ENCODE measurements at places on chromosomes 11 and 22.

GRCh38 chr22:30143265-30143664 lies 63.0 kb downstream of the HORMAD2 start:
- no peak for DNase-seq

DNA sequence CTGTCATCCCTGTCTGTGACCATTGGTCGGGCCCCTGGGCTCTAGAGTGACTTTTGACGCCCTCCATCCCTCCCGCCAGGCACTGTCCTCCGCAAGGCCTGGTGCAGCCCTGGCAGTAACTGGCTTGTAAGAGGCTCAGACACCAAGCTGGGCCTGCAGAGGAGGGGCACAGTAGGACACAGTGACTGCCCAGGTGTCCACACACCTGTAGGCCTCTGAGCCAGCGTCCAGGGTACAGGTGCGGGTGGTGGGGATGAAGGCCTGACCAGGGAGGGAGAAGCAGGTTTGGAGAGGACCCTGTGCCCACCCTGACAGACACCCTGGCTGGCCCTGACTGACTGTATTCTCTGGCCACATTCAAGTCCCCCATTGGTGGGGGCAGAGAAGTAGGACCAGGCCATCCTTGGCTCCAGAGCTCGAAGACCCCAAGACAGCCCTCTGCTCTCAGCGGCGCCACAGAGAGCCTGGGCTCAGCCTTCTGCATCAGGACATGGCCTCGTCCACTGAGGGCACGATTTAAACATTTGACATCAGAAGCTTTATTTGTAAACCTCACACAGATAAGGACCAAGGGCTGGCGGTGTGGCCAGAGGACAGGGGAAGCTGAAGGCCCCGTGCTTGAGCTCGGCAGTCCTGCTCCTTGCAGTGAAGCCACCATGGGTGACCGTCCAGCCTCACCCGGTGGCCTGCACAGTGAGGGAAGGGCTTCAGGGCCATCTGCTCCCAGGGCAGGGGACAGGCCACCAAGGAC lies 31.4 kb downstream of the PPIL2 start:
- DNase-seq: no peak

DNA sequence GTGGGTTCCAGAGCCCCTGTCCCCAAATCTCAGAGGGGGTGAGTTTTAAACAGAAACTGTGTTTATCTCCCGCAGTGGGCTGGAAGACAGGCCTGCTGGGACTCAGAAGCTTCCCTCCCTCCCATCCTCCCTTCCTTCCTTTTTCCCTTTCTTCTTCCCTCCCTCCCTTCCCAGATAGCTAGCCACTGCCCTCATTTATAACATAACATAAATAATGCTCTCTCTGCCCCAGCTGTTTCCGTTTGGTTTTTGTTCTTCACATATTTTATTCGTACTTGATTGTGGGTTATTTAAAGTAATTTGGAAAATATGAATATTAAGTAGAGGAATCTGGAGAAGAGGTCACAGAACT lies 140.9 kb downstream of the TEAD1 start:
- DNase-seq: no peak

GRCh38 chr11:126284829-126285228 lies 1.9 kb downstream of the TIRAP start:
- DNase-seq: no peak

- no peak for DNase-seq
Measured at GRCh38 chr11:81165164-81165563, 1568.5 kb downstream of the FAM181B start.

GRCh38 chr11:115887727-115888126 lies 383.5 kb upstream of the CADM1 start:
- DNase-seq: no peak

GRCh38 chr11:113818426-113818825 lies 38.8 kb downstream of the CLDN25 start:
- no peak for DNase-seq

DNA sequence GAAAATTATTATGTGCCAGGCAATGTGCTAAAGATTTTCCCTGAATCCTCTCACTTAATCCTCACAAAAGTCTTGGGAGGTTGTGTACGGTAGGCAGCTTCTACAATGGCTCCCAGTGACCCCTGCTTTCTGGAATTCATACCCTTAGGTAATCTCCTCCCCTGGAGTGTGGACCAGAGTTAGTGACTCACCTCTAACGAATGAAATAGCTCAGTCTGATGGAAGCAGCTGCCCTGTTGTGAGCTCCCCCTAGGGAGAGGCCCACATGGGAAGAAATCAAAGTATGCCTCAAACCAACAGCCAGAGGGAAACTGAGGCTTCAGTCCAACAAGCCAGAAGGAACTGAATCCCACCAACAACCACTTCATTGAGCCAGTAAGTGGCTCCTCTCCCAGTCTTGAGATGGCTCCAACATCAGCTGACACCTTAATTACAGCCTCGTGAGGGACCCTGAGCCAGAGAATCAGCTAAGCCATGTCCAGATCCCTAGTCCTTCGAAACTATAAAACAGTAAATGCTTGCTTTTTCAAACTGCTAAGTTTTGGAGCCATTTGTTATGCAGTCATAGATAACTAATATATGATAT lies 98.9 kb upstream of the ISX start:
- DNase-seq: no peak

GRCh38 chr11:45723397-45723796 lies 58.0 kb upstream of the CHST1 start:
- DNase-seq: no peak

GRCh38 chr22:36781656-36782627 lies 6.0 kb upstream of the IFT27 start:
- DNase-seq: peak; percentile 66

GRCh38 chr22:28915969-28916368 lies 32.6 kb downstream of the ZNRF3 start:
- no peak for DNase-seq

GRCh38 chr11:126403658-126404057 lies 48.2 kb downstream of the ST3GAL4 start:
- DNase-seq: no peak

- no peak for DNase-seq
Measured at GRCh38 chr11:127143251-127143650, 142.7 kb upstream of the KIRREL3 start.

DNA sequence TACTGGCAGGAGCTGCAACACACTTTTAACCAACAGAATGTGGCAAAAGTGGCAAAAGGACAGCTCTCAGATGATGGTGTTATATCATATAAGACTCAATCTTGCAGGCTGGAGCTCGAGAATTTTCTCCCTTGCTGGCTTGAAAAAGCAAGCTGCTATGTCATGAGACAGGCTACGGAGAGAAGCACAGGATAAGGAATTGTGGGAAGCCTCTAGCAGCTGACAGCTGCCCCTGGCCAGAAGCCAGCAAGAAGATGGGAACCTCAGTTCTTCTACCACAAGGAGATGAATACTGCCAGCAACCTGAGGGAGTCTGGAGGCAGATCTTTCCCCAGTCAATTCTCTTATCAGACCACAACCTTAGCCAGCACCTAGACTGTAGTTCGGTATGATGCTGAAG lies 24.6 kb downstream of the FXYD6 start:
- no peak for DNase-seq

GRCh38 chr11:45007011-45007410 lies 56.3 kb upstream of the TP53I11 start:
- DNase-seq: no peak

- no peak for DNase-seq
Measured at GRCh38 chr11:11292839-11293238, 60.2 kb downstream of the CSNK2A3 start.

DNA sequence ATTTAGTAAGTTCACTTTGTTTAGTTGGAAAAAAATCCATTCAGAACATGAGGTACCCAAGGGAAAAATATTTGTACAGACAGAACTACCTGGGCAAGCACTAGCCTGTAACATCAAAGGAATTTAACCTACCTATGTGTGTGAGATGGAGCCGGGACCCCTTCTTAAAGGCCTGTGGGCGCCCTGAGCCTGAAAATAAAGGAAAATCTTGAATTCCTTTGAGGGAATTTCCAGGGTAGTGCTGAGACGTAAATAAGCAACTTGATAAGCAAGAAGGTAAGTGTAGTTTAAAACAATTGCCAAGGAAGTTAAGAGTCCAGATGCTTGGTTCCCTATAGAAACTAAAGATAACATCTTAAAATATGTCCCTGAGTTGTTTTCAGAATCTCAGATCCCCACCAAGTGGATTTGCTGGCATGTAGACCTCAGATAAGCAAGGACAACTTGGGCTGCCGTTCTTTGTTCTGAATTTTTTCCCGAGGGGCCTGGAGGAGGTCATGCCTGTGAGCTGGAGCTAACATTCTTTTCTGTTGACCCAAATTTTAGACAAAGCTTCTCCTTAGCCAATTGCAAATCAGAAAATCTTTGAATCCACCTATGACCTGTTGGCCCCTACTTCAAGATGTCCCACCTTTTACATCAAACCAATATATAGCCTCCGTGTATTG lies 31.0 kb downstream of the MED17 start:
- DNase-seq: no peak

- no peak for DNase-seq
Measured at GRCh38 chr22:22235558-22235957, 9.0 kb upstream of the VPREB1 start.

- DNase-seq: no peak
Measured at GRCh38 chr11:103892603-103893002, 143.8 kb upstream of the DDI1 start.

GRCh38 chr11:86067851-86068137 lies 1.1 kb downstream of the PICALM start:
- no peak for DNase-seq
